Activated CD8-positive, alpha-beta T cell treated with anti-CD3 and anti-CD28 coated beads for 36 hours (primary cell): ENCODE measurements at places on chromosomes 12 and 14. TPM values are rescaled to one million over a fixed set of nuclear protein-coding genes. Genes with fewer than 3 reads are reported as not detected.

Gene CNTN1
- not detected for total RNA-seq

GRCh38 chr14:102219316-102219715 is 79.6 kb downstream of the WDR20 start:
- H3K27me3 ChIP-seq = no peaks in the 10 kb centered on the region
- no peaks in the 10 kb centered on the region for H3K36me3 ChIP-seq
- DNase-seq = no peak
- peaks cover 17% of the 10 kb centered on the region for H3K4me1 ChIP-seq
- no peak overlapping the region for H3K4me3 ChIP-seq

- H3K27me3 ChIP-seq = no peaks in the 10 kb centered on the region
- peak overlapping the region; percentile 62 for H3K4me3 ChIP-seq
- peak; percentile 35 for DNase-seq
- H3K27ac ChIP-seq = peak overlapping the region; percentile 92
- H3K36me3 ChIP-seq = no peaks in the 10 kb centered on the region
Measured at GRCh38 chr14:22096514-22096895, 422.9 kb upstream of the OR4E1 start.

DNA sequence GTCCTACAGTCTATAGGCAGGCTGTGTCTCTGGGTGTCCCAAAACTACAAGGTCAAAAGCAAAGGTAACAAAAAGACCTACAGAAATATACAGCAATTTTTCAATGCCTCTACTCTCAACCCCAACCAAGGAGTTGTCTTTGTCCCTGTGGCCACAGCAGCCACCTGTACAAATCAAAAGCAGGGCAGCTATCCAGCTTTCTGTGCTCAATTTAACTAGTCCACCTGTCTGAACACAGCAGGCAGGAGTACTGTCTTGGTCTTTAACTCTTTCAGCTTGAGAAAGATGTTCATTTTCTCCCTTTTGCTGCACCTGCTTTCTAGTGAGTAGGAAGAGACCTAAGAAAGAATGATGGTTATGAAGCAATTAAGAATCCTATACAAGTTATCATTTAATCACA is 19.7 kb downstream of the GDF11 start:
- peaks cover 45% of the 10 kb centered on the region for H3K36me3 ChIP-seq
- no peak for DNase-seq
- H3K4me1 ChIP-seq = peaks cover 11% of the 10 kb centered on the region
- no peak overlapping the region for H3K4me3 ChIP-seq
- no peak overlapping the region for H3K27ac ChIP-seq

GRCh38 chr12:46933947-46934346 is 108.2 kb upstream of the SLC38A4 start:
- H3K27ac ChIP-seq = no peak overlapping the region
- H3K27me3 ChIP-seq = peaks cover 9% of the 10 kb centered on the region
- no peak for DNase-seq
- H3K4me3 ChIP-seq = no peak overlapping the region
- no peaks in the 10 kb centered on the region for H3K36me3 ChIP-seq

DNA sequence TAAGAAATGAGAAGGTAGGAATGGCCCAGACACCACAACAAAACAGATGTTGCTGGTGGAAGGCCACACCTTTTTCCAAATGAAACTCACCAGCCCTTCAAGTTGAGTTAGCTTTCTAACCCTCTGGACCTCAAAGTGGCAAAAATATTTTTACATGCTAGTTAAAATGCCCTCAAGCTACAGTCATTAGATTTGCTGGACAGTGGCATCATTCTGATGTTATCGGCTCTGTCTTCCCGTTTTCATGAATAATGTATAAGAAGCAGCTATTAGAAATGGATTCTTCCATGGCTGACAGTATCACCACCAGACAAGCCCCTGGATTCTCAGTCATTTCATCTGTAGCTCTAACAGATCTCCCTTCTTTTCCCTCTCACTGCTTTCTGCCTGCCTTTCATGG is 37.1 kb upstream of the PLXNC1 start:
- H3K27ac ChIP-seq = no peak overlapping the region
- no peak for DNase-seq
- H3K4me3 ChIP-seq = no peak overlapping the region
- H3K4me1 ChIP-seq = peaks cover 29% of the 10 kb centered on the region

Gene GALNT4
- total RNA-seq = 6.4 TPM

DNA sequence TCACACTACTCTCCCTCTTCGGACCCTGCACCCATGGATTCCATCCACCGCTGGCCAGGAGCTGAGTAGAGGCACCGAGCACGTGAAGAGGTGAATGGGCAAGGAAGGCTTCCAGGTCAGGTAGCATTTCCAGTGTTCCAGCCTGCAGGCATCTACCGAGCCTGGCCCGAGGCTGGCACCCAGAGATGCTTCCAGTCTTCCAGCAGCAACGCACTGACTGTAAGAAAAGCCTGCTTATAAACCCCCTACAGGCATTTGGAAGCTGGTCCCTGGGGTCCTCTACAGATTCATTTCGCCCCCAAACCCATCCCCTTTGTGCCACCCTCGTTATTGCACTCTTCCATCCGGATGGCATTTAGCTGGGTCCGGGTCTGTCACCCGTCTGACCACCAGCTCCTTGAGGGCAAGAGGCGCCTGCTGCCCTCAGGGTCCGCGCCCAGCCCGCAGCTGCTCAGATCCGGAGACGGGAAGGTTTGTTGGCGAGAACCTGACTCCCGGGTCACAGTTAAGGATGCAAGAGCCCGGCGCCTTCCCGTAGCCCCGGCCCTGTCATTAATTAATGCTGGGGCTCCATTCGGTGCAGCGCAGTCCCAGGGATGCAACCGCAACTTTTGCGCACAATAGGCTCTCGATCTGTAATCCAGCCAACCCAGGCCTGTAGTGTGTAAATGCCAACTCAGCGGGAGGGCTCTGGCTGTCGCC is 614 bp upstream of the MARK3 start:
- H3K27me3 ChIP-seq = peaks cover 4% of the 10 kb centered on the region
- H3K36me3 ChIP-seq = peaks cover 13% of the 10 kb centered on the region
- peak overlapping the region; percentile 99 for H3K4me3 ChIP-seq
- peaks cover 30% of the 10 kb centered on the region for H3K4me1 ChIP-seq
- peak overlapping the region; percentile 88 for H3K27ac ChIP-seq

DNA sequence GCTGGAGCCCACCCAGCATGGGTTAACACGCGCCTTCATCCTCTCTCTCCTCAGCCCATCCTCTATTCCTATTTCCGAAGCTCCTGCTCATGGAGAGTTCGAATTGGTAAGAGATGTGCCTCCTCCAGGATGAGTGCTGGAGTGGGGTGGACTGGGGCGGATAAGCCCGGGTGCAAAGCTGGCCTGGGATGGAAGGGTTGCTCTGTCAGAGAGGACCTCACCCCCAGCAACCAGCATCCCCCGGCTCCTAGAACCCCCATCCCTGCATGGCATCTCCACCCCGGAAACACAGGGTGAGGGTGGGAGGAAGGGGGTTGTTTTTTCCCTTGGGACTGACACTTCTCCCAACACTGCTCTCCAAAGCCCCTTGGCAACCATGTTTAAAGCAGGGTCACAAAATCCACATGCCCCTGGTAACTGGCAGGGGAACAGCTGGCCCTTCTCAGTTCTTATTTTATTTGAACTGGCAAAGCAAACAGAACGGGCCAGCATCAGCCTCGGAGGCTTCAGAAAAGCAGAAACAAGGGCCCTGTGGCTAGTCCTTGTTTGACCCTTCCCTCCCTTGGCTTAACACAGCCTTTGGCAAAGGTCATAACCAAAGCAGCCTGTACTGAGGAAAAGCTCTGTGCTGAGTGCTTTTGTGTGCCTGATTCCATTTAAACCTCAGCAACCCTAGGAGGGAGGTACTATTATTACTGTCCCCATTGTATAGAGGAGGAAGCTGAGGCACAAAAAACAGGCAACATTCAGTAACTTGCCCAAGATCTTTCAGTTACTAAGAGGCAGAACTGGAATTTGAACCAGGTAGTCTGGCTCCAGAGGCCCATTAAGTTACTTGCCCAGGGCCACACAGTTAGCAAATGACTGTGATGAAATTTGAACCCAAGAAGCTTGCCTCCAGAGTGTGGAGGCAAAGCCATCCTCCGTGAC is 4.2 kb downstream of the GSTZ1 start:
- no peak for DNase-seq
- H3K27me3 ChIP-seq = no peaks in the 10 kb centered on the region
- no peak overlapping the region for H3K4me3 ChIP-seq
- no peak overlapping the region for H3K27ac ChIP-seq

- no peaks in the 10 kb centered on the region for H3K36me3 ChIP-seq
- no peaks in the 10 kb centered on the region for H3K27me3 ChIP-seq
- H3K4me1 ChIP-seq = no peaks in the 10 kb centered on the region
- DNase-seq = no peak
- H3K27ac ChIP-seq = no peak overlapping the region
- no peak overlapping the region for H3K4me3 ChIP-seq
Measured at GRCh38 chr12:129729170-129729569, 174.7 kb downstream of the TMEM132D start.

GRCh38 chr12:12524128-12524527 is 38.5 kb downstream of the DUSP16 start:
- no peak overlapping the region for H3K27ac ChIP-seq
- peaks cover 41% of the 10 kb centered on the region for H3K4me1 ChIP-seq
- H3K4me3 ChIP-seq = no peak overlapping the region
- no peak for DNase-seq

DNA sequence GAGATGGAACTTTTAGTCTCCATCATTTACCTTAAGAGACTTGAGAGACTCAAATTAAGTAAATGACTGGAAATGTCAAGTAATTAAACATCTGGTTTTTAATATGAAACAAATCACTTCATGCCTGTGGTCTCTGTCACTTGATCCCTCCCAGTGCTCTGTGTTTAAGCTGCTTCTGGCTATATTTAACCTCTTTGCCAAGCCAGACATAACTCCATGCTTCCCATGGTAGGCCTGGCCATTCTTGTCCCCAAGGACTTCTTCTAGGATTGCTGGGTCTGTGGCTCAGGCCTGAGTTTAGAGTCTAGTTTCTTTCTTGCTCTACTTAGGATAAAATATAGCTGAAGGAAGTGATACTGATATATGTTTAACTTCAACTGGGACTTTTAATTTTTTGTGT is 1013.6 kb downstream of the FLRT2 start:
- no peaks in the 10 kb centered on the region for H3K27me3 ChIP-seq
- no peak overlapping the region for H3K27ac ChIP-seq
- H3K4me3 ChIP-seq = no peak overlapping the region
- no peaks in the 10 kb centered on the region for H3K4me1 ChIP-seq
- DNase-seq = no peak
- no peaks in the 10 kb centered on the region for H3K36me3 ChIP-seq
